ENCODE measurements at places on chromosomes 4 and X.
A peak's percentile ranks its signal among the peaks of the same experiment; 100 is the strongest.

GRCh38 chrX:48487362-48487798, 11.4 kb downstream of the FTSJ1 start:
- no peak for DNase-seq

DNA sequence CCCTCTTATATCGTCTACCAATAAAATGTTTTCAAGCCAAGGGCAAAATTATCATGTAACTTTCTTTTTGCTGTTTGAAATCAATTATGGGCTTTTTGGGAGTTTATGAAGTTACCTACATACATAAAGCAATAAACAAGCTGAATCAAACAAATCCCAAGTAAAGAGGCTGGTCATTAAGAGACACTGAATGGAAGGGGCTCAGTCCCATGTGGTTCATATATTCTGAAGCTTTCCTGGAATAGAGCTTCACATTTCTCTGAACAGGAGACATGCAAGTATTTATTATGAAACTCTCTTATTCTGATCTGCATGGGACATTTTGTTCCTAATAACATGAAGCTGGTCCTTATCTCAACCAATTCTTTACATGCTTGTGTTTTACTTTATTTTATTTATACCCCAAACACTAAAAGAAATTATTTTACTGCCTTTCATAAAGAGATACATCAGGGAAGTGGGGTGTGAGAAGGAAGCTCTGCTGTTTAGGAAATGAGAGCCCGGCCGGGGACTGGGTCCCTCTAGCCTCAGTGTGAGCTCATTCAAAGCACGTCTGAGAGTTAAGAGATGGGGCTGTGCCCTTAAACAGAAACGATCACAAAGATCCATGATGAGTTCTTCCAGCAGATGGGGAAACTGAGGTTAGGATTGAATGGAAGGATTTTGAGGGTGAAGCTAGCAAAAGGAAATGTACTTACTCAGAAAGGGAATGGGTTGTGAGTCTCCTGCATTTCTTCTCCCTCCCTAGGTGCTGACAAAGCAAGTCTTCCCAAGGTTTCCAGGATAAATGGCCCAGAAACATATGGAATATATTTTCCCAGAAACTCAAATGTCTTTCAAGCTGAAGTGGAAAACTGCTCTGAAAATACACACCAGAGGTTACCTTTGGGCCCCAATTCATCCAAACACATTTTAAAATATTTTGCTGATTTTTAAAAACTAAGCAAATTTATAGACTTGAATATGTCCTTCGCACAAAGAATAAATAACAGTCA, 93.1 kb upstream of the LNX1 start:
- DNase-seq = no peak

DNA sequence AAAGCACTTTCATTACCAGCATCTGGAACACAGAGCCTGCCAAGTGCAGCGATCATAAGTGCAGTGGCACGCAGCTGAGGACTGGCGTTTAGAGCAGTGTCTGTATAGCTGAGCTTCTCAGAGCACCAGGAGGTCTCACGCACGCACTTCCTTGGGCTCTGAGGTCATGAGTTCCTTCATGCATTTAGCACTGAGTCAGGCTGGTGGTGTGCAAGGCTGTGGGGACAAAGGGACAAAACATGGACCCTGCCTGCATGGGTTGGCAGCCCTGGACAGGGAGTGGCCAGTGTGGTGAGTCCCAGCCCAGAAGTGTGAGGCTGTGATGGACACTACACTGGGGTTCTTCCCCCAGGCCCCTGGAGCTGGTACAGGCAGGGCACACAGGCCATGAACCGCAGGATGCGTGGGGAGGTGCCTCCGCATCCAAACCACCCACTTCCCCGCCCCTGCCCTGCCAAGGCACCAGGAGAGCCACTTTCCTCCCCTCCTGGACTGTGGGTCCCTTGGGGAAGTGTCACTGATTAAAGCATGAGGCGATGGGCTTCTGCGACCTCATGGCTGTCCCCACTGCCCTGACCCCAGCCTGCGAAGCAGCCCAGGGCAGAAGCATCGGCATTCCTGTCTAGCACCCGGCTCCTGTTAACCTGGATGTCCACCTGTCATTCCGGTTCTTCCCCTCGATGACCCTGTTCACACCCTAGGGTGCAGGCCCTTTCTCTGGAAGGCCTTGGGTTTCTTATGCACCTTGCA, 37.2 kb upstream of the GPR78 start:
- no peak for DNase-seq

DNA sequence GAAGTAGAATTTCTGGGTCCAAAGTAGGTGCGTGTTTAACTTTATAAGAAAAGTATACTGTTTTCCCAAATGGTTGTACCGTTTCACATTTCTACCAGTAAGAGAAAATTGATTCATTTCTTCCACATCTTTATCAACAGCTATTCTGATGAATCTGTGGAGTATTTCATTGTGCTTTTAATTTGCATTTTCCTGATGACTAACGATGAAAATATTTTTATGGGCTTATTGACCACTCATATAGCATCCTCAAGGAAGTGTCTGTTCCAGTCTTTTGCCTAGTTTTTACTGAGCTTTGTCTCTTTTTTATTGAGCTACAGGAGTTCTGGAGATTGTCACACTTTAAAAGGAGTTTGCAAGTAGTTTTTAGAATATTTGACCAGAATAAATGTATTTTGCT, 92.6 kb downstream of the ASB9 start:
- DNase-seq = no peak

GRCh38 chrX:31551913-31552312, 480.1 kb upstream of the FTHL17 start:
- no peak for DNase-seq

GRCh38 chr4:120844528-120844921, 78.0 kb downstream of the PRDM5 start:
- no peak for DNase-seq

DNA sequence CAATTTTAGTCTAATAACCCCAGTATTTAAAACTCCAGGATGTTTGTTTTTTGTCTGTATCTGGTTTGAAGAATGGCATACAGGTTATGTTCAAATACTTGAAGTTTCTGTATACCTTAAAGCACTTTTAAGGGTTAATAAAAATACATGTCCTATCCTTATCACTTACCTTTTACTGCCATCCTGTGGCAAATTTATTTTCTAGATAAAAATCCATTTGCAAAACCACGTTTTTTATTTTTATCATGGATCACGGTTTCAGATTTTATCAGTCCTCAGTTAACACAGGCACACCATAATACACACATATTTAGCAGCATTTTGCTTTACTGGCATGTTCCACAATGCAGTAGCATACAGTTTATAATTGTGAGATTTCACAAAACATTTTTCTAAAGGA, 113.3 kb upstream of the H2AZ1 start:
- no peak for DNase-seq

- DNase-seq = no peak
These were observed 238.9 kb downstream of the SLC7A11 start for GRCh38 chr4:138003248-138003647.

DNA sequence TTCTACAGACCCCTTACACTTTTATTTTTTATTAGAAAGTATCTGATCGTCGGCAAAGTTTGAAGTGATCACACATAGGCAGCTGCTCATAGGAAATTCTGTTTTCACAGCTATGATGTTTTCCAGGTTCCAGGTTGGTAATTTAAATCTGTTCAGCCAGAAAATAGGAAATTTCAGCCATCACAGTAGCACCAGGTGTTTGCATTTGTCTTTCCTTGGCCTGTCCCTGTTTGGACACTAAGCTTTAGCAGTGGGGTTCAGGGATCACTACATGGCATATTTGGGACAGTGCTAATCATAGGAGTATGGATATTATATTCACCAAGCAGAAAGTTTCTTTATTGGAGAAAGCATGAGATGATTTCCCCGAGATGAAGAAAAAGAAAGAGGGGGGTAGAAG, 92.9 kb downstream of the ANK2 start:
- DNase-seq = no peak

DNA sequence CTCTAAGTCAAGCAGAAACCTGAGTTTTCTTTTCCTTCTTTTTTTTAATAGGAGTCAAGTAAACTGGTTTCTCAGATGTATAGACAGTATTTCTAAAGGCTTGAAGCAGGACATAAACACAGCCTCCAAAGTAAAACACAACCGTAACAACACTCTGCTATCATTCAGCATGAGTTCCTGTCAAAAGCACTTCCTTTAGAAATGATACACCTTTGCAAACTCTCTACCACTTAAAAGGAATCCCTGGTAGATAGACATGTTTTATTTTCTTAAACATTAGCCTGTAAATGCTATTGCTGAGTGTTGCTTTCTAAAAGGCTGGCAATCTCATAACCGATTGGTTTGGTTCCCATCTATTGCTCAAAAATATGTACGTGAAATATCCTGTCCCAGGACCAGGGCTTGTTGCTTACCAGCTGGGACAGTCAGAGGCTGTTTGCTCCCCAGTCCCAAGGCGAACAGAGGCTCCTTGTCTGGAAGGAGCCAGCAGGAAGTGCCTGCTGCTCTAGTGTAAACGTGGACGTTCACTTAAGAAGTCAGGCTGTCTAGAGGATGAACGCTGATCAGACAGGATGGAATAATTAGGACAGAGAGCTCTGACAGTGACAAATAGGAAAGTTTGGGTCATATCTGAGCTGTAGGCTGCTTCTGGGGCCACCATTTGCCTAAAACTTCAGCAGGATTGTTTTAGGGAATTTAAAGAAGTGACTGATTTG, 173.9 kb upstream of the KLF3 start:
- DNase-seq = no peak

DNA sequence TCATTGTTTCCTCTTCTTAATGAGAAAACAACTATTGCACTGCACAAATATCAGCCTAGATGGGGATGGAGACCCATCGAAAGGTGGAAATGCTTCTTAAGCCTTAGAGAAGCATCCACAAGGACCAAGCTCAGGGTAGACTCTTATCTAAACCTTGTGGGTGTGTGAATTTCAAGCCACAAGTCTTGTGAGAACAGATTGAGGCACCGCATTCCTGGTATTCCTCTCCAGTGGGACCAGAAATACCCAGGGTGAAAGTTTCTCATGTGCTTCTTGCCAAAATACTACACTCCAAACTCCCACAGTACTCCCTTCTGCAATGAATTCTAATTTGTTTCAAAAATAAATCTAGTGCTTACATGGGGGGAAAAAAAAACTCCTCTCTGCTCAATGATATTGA, 375.6 kb downstream of the PDGFC start:
- DNase-seq = no peak

- no peak for DNase-seq
These were observed 71.8 kb downstream of the NBDY start for GRCh38 chrX:56800801-56801200.

DNA sequence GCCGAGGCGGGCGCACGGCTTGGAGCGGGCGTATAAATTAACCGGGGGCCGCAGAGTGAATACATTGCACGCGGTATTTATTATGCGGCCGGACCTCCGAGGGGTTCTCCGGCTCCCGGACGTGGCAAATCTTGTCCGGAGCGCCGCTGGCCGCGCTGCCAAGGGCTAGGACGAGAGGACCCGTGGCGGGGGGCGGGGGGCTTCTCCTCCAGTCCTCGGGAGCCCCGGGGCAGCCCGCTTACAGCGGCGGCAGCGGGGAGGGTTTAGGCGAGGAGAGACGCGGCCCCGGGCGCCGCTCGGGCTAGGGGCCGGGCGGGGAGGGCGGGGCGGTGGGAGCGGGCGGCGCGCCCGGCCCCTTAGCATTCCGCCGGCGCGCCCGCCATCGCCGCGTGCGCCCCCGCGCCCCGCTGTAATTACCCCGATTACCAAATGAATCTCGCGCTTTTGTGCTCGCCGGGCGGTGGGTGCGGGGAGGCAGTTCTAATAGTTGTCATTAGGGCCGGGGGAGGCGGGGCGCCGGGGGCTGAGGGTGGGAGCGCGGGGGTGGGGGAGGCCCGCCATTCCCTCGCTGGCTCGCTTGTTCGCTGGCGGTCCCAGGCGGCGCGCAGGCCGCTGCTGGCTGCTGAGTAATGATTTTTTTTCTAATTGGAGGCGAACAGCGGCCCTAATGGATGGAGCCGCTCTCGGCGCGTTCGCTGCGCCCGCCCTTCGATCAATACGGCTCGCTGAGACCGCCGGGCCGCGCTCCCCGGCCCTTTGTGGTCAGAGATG, 276.6 kb downstream of the BCOR start:
- peak; percentile 47 for DNase-seq

DNA sequence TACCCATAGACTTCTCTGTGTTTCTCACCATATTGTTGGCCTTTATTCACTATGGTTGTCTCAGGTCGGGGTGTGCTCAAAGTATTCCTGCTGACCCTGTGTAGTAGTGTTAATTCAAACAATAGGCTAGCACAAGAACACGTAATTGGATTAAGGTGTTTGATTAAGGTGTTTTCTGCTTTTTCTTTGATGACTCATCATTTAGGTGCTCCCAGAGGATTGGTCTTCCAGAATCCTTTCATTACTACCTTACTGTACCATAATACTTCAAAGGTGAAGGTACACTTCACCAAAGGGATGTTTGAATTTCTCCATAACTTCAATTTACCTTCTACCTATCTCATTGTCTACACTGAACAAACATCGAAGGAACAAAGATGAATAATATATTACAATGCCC, 121.7 kb upstream of the CCDC160 start:
- no peak for DNase-seq

GRCh38 chrX:2894885-2895292, 34.2 kb downstream of the ARSD start:
- no peak for DNase-seq

DNA sequence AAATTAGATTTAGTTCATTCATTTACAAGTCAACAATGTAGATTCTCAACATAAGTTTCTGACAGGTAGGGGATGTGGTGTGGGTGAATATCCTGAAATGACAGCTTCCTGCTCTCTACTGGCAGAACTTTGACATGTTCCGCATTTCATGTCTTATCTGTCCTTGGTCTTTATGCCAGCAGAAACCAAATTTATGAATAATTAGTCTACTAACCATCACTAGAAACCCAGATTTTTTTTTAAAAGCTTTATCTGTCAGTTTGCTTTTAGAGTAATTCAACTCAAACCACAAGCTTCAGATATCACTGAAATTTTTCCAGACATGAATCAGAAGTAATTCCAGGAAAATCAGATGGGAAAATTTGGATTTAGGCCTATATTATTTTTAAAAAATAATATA, 17.9 kb downstream of the COQ2 start:
- DNase-seq = no peak

DNA sequence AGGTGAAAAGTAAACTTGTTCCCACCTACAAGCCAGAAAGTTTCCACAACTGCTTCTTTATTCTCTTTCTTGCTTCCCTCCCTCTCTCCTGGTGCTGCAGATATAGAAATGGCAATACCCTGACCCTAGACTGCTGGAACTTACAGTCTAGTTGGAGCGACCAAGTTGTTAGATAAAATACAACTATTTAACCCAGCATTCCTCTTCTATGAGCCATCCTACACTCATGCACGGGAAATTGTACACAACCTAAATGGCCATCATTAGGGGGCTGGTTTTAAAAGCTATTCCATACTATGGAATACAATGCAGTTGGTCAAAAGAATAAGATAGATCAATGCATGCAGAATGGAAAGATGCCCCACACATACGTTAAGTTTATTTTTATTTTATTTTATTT, 41.1 kb downstream of the PJA1 start:
- no peak for DNase-seq

DNA sequence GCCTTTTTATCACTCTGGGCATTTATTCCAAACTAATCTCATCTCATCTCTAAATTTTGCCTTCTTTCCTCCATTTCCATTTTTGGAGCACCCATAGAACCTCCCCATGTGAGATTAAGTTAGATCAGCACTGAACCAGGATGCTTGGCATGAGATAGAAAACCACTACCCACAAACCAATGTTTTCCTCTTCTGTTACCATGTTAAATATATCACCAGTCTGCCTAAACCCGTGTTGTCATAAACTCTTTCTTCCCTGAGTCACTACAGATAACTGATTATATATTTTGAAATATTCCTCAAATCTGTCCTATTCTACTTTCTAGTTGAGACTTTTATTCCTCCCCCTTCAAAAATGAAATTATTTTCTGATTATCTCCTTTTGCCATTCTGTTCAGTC, 37.6 kb downstream of the GABRB1 start:
- no peak for DNase-seq

- no peak for DNase-seq
These were observed 1.8 kb downstream of the TLR1 start for GRCh38 chr4:38802561-38803355.
